T-helper 22 cell (primary cell): ENCODE measurements at places on chromosomes 2 and 18.

DNA sequence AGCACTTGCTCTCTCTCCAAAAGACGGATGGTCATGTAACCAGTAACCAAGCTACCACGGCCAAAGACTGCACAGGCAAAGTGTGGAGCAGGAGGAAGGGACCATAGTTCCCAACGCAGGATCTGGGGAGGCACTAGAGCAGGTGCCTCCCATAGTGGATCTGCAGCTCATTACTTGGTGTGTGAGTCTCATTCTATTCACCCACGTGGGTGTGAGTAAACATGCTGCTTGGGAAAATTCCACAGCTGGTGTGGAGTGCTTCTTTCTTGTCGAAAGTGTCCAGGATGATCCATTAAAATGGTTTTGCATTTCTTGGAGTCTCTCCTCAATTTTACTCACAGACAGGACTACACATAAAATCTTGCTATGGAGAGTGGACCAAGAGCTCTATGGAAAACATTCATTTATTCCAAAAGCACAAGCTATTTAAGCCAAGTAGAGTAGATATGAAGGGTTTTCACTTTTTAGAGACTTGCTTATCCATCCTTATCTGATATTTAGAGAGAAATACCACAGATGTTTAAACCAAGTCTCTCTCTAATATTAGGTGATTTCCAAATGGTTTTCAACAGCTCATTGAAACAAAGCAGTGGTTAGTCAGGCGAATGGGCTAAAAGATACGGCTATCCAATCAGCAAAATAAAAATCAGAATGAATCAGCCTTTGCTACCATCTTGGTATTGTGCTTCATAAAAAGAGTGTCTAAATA lies 104.3 kb upstream of the CCDC195 start:
- DNase-seq, result no peak

GRCh38 chr2:105834931-105835330 lies 90.2 kb downstream of the NCK2 start:
- no peak for DNase-seq

DNA sequence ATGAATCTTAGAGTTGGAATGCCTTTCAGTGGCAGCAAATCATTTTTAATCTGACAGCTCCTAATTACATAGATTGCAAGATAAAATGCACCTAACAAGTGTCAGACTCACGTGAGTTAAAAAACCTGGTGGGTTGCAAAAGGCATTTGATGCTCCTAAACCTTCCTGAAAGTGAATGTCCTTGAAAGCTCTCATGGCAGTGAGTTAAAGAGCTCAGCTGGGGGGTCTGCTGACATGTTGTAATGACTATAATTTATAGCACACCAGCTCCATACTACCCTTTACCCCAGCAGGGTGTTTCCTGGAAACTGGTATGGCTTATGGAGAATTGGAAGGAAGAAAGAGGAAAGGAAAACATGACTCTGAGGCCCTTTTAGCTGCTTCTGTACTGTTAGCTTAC lies 91.9 kb upstream of the CAVIN2 start:
- DNase-seq, result no peak

DNA sequence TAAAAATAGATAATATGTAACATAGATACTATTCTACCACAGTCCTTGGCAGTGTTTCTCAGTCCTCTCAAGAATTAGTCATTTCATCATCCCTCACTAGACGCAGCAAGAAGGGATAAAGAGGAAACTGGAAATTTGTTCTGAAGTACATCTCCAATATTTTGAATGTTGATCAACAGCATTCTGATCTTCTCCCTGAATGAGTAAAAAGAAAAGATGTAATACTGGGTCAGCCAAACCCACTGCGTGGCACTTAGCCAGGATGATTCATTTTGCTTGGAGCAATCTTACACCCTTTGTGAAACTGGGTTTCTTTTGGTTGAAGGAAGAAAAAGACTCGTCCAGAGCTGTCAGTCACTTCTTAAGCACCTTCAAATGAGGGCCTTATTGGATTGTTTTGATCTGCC lies 54.1 kb downstream of the TAF1B start:
- DNase-seq, result no peak

DNA sequence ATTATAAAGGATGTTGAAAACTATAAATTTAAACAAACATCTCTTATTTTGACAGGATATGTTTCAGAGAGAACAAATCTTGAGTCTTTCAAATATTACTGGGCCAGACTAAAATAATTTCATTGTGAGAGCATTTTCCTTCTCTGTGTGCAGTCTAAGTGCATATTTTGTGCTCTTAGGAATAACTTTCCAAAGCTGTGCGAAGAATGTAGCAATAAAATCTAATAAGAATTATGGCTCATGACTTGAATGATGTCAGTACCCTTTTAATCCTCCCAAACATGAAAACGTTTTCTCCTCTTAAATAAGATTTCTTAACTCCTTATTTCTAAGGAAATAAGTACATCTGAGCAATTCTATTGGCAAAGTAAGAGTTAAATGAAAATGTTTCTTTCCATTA lies 76.2 kb upstream of the EFEMP1 start:
- no peak for DNase-seq

- no peak for DNase-seq
Measured at GRCh38 chr18:76274468-76275289, 220.4 kb downstream of the ZNF516 start.

DNA sequence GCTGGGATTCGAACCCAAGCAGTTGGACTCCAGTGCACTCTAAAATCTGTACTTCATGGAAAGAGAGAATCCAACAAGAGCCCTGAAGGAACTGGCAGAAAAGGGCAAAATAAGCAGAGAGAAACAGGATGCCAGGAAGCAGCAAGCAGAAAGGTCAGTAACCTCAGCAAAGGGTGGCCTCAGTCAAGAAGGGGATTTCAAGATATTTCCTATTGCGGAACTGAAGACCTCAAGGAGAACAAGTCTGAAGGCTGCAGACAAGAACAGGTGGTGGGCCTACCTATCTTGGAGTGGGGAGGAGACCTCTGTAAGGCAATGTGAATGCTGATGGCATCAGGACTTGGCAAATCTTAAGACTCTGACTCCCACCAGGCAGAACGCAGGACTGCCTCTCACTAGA lies 20.1 kb upstream of the MREG start:
- no peak for DNase-seq

DNA sequence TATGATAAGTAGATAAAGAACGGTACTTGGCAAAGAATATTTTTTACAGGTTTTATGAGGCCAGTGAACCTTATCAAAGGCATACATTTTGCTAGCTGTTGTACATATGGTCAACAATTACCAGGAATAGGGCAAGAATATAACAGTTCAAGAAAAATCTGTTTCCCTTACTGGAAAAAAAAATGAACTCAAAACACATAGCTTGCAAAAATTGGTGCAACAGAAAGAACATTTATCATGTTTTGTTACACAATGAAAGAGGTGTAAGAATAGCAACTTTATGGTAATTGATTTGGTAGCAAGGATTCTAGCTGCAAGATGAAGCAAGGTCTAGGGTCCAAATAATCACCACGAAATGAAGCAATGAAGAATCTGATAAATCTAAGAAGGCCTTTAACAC lies 41.6 kb downstream of the TTC21B start:
- DNase-seq, result no peak

DNA sequence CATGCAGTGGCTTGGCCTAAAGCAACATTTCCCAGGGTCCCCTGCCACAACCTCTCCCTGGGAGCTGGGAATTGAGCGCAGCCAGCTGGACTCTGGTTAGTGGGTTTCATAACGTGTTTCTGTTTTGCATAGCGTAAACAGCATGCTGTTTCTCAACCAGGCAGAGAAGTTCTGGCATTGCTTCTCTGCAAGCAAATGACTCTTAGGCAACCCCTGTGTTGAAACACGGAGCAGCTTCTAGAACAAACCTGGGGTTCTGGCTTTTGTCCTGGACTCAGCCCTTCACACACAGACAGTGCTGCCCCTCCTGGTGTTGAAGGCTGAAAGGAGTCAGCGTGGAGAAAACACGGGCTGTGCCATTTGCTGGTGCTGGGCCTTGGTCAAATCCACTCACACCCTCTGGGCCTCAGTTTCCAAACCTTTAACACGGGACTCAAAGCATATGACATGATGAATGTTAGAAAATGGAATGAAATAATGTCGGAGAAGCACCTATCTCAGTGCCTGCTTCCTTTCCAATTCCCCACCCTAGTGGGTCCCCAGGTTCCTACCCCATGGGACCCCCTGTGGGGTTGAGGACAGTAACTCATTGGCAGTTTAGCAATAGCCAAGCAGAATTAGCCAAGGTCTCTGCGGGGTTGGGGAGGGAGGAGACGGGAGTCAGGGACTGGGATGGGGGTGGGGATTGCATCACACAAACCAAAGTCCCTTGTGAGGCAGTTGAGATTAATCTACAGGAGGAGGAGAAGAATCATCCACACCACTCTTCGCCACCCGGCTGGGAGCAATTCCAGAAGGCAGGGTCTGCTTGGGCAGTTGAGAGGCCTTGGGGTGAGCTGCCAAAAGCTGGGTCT lies 30.2 kb upstream of the IL1R2 start:
- DNase-seq, result no peak

- DNase-seq, result no peak
Measured at GRCh38 chr18:59700535-59700967, 3.3 kb upstream of the CCBE1 start.

GRCh38 chr2:168565112-168565511 lies 109.0 kb downstream of the CERS6 start:
- no peak for DNase-seq

- DNase-seq, result no peak
Measured at GRCh38 chr2:112199188-112199587, 55.7 kb downstream of the ZC3H8 start.

DNA sequence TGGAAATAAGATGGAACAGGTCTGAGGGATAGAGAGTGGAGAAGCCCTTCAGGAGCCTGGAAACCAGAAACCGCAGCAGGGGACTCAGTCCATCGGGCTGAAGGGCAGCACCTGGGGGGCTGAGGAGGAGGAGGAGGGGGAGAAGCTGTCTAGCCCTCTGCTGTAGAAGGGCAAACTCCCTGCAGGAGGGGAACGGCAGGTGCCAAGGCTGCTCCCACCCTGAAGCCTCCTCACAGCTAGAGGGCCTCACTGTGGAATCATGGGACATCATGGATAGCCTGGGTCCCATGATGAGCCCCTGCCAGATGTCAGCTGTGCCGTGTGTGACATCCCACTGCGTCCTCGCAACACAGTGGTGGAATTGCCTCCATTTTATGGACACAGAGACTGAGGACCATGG lies 435 bp downstream of the MYO7B start:
- DNase-seq, result no peak

GRCh38 chr2:235658351-235659174 lies 164.7 kb downstream of the AGAP1 start:
- DNase-seq, result no peak

- DNase-seq, result no peak
Measured at GRCh38 chr2:120854766-120855530, 119.3 kb downstream of the GLI2 start.

DNA sequence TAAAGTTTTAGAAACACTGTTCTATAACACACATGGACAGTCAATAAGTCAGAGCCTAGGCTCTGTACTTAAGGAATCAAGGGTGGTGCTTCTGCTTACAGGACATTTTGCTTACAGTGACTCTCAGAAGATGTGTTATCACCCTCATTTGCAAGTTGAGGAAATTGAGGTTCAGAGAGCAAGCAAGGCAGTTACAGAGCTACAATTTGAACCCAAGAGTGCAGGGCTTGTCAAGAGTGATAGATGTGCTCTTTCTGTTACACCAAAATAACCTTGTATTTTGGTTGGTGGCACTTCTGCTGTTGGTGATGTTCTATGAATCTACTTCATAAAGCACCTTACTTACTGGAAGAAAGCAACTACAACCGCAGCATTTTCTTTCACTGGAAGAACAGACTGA lies 170.2 kb downstream of the THADA start:
- DNase-seq, result no peak

GRCh38 chr2:160666154-160667060 lies 172.8 kb upstream of the RBMS1 start:
- DNase-seq, result no peak
